ENCODE measurements at places on chromosomes 12 and 14. TPM values are rescaled to one million over a fixed set of nuclear protein-coding genes. Genes with fewer than 3 reads are reported as not detected.

The CCDC92 gene
- 7.7 TPM for total RNA-seq

The ZFHX2 gene
- 0.33 TPM for total RNA-seq

The ADAM21 gene
- total RNA-seq = 0.66 TPM

The GNB3 gene
- total RNA-seq = 1.3 TPM

The CCDC77 gene
- 6.8 TPM for total RNA-seq

The AQP2 gene
- total RNA-seq = not detected

The CLEC12A gene
- not detected for total RNA-seq

The EML5 gene
- total RNA-seq = 0.66 TPM

The NYNRIN gene
- 8.2 TPM for total RNA-seq

All from fibroblast of lung (primary cell).